ENCODE measurements at places on chromosomes 1 and 21.

GRCh38 chr1:162922201-162922600, 61.2 kb upstream of the CCDC190 start:
- no peak for DNase-seq

DNA sequence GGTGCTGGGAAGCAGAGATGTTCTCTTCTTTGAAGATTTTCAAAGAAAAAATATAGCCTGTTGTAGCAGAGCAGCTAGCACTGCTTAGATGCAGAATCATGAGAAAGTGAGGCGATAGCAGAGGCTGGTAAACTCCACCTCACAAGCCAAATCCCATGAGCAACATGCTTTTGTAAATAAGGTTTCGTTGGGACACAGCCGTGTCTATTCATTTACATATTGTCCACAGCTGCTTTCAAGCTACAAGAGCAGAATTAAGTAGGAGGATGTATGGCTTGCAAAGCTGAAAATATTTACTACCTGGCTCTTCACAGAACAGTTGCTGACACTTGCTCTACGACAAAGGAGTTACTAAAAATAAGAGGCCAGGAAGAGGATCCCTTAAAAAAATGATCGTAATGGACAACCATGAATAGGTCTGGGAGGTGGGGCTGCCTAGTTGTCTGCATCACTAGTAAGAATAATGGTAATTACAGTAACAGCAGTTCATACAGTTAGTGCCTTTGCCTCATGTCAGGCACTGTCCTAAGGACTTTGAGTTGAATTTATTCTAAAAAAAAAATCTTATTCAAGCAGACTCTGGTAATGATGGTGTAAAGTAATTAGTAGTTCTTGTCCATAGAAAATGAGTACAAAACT, 622.0 kb downstream of the KIF26B start:
- no peak for DNase-seq

DNA sequence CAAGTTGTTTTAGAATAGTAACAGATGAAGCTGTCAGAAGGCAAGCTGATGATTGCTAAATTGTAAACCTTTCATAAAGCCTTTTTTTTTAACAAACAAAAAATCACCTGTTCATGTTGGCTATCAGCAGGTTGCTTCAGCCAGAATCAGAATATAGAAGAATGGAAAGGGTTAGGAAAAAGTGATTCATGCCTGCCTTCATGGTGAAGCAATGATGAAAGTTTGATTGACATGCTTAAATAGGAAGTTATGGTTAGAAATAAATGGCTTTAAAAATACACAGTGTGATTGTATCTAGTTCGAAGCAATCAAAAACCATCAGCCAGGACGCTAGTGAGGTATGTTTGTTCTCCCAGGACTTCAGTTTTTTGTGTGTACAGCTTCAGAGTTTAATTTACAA, 37.9 kb downstream of the GABPA start:
- DNase-seq, result no peak

- DNase-seq, result peak; percentile 53
These were observed 26.9 kb upstream of the LRRC3 start for GRCh38 chr21:44428281-44428960.

- no peak for DNase-seq
These were observed 127.1 kb upstream of the CACYBP start for GRCh38 chr1:174872615-174873058.

DNA sequence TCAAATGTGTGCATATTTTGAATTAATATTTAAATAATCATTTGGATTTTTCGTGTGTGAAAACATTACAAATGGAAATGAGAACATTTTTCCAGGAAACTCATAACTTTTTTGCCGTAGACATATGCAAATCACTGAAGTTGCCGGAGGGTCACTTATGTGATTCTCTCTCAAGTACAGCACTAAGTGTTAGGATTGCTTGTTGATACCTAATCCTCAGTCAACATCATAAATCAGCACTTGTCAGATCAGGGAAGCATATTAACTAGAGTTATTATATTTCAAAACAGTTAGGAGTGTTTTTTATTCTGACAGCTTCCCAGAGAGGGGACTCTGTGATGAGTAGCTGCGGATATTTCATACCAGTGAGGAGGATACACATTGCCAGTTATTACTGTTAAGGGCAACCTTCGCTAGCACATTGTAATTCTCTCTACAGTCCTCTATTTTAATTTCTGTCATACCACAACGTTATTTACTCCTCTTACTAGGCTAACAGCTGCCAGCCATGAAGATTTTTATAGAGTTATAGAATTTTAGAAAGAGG, 41.5 kb downstream of the NCAM2 start:
- no peak for DNase-seq

DNA sequence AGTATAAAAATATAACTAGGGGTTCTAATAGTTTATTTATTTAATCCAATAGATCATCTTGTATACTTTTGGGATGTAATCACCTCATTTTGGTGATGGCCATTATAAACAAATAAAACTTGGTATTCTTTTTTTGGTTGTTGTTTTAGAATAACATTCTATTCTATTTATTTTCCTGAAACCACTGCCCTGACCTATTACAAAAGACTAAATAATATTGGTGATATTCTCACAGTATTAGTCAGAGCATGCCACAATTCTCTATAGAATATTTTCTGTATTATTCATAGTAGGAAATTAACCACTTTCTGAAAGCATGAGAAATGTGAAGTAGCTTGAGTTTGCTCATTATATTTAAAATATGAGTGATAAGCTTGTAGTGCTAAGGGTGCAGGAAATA, 54.1 kb upstream of the LRRC7 start:
- no peak for DNase-seq

- no peak for DNase-seq
These were observed 8.3 kb downstream of the CFHR2 start for GRCh38 chr1:196951711-196952394.

DNA sequence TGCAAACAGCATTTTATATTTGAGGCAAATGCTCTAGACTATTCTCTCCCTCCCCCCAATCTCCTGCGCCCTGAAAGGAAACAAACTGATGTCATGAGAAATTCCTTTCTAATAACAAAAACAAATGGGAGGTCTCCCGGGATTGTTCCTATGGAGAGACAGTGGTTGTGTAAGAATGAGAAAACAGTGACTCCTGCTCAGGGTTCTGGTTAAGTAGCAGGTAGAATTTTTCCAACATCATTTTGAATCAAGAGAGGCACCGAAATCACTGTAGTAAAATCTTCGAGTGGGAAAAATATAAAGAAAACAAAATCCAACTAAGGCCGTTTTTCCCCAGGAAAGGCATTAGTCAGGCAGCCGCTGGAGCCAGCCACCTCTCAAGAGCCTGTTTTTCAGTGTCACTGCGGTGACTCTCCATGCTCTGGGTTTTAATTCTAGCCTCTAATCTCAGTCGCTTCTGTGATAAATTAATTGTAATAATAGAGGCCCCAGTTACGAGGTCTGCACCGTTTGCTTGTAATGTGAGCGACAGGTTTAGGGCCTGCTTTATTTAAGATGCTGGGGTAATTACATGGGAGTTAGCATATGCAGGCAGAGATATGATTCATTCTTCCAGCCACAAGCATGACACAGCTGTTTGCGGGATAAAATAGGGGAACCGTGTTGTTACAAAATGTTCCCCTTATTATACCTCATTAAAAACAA, 80.3 kb downstream of the RNF220 start:
- DNase-seq, result no peak

DNA sequence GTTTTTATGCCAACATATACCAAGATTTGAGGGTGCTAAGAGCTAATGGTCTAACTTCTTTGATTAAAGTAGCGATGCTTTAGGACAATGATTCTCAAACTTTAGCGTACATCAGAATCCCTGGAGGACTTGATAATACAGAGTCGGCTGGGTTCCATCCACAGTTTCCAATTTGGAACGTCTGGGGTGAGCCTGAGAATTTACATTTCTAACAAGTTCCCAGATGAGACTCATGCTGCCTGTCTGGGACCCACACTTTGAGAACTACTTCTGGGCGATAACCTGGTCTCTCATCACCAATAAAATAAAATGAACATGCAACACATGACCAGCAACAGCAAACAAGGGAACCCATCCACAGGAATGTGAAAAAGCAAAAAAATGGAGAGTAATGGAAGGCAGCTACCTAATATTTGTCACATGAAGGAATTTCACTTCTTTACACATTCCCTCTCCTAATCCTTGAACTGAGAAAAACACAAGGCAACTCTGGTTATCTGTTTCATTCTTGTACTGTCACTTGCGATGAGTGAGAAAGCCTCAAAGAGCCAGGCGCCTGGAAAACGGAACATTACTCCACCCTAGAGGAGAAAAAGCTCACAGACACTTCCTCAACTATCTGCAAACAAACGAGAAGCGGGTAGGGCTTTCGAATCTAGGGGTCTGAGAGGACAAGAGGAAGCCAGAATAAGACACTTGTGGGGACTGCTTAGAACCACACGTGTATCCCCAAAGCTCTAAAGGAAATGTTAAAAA, 14.0 kb downstream of the HSF2BP start:
- no peak for DNase-seq

GRCh38 chr1:71044833-71045232, 2.8 kb downstream of the PTGER3 start:
- no peak for DNase-seq

GRCh38 chr1:31690921-31691320, 12.9 kb downstream of the COL16A1 start:
- DNase-seq, result no peak

DNA sequence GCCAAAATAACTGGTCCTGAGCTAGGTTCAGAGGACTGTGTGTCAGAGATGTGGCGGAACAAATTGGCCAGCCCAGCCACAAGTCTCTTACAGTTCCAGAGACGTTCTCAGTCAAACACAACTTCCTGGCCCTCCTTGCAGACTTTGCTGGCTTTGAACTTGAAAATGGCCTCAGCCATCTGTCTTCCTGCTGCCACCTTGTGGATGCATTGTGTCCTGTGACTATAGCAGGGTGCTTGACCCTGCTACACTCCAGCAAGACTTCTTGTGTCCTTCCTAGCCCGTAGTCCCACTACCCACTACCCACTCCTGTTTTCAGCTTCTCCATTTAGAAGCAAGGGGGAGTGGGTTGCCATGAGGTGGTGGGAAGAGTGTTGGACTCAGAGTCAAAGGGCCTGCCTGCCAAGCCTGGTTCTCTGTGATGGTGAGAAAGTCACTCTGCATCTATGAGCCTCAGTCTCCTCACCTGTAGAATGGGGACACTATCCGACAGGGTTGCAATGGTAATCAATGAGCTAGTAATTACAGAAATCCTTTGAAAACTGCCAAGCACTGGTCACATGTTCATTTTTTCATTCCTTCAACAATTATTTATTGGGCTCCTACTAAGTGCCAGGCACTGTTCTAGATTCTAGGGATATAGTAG, 109.9 kb downstream of the IGSF21 start:
- DNase-seq, result no peak

GRCh38 chr1:56291374-56291919, 287.9 kb downstream of the PLPP3 start:
- DNase-seq, result no peak

DNA sequence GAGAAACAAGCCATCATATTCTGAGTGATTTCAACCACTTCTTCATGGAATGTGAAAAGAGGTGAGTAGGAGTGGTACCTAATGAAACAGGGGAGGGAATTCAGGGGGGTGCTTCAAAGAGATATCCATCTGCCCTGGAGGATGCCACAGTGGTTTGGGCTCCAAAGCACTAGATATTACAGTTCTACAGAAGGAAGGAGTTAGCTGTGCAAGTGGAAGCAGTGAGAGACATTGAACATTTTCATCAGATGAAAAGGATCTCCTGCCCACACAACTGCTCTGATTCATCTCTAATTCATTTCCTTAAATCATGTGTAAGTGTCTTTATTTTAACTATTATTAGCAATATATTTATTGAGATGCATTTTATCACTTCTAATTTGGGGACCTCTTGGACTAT, 2.8 kb upstream of the RGS5 start:
- no peak for DNase-seq

GRCh38 chr21:42425591-42425990, 21.9 kb downstream of the UBASH3A start:
- DNase-seq, result no peak

- DNase-seq, result no peak
These were observed 131.8 kb downstream of the CTH start for GRCh38 chr1:70542856-70543255.

Measured in T-helper 9 cell (primary cell).